T-helper 17 cell (primary cell): ENCODE measurements at places on chromosomes 11 and 22.

DNA sequence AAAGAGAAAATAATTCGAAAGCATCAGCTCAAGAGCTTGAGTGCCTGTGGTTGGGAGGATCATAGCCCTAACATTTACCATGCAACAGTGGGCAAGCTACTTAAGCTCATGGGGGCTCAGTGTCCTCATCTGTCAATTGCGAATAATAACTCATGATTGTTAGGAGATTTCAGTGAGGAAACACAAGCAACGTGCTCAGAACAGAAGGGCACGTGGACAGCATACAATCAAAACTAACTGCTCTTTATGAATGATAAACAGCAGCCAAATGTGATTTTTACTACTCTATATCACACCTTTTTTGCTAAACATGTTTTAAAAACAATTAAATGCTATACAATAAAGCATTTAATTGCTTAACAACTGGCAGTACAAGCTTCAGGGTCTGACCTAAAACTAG, 310.1 kb upstream of the NARS2 start:
- no peak for DNase-seq

- DNase-seq: no peak
Measured at GRCh38 chr11:74169738-74170458, 904 bp downstream of the C2CD3 start.

GRCh38 chr11:57457643-57458023, 2.7 kb upstream of the RTN4RL2 start:
- no peak for DNase-seq

DNA sequence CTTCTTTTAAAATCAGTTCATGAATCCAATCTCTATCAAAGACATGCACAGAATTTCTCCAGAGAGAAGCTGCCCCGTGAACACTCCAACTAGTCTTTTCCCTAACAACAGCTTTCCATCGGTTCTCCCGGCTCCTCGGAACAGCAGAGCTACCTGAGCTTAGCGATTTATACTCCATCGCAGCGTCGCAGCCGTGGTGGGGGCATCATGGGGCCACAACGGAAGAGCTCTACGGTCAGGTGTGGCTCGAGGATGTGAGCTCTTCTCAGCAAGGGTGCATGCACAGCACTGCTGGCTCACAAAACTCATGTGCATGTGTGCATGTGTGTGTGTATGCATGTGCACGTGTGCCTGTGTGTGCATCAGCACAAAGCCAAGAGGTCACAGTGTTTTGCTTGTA, 11.7 kb upstream of the MOB2 start:
- DNase-seq: no peak

DNA sequence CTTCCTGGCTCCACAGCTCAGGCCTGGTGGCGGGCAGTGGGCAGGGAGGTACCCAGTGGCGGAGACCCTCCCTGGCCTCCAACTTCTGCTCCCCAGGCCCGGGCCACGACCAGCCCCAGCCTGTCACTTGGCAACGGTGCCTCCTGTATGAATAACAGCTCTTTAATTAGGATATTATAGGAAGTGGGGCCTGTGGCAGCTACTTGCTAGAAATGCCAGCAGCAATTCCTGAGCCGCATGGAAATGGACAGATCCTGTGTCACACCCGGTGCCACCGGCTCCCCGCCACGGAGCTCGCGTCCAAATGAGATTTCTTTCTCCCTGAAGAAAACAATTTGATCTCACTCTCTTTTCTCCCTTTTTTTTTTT, 104.5 kb downstream of the CHST1 start:
- no peak for DNase-seq

- DNase-seq: no peak
Measured at GRCh38 chr22:23070418-23071229, at the start of gene GNAZ. Gene GNAZ (plus strand): TSS chr22:23070519. CDS start chr22:23095696, 25,177 bp downstream.

- no peak for DNase-seq
Measured at GRCh38 chr11:122897606-122898210, 15.1 kb downstream of the JHY start.

DNA sequence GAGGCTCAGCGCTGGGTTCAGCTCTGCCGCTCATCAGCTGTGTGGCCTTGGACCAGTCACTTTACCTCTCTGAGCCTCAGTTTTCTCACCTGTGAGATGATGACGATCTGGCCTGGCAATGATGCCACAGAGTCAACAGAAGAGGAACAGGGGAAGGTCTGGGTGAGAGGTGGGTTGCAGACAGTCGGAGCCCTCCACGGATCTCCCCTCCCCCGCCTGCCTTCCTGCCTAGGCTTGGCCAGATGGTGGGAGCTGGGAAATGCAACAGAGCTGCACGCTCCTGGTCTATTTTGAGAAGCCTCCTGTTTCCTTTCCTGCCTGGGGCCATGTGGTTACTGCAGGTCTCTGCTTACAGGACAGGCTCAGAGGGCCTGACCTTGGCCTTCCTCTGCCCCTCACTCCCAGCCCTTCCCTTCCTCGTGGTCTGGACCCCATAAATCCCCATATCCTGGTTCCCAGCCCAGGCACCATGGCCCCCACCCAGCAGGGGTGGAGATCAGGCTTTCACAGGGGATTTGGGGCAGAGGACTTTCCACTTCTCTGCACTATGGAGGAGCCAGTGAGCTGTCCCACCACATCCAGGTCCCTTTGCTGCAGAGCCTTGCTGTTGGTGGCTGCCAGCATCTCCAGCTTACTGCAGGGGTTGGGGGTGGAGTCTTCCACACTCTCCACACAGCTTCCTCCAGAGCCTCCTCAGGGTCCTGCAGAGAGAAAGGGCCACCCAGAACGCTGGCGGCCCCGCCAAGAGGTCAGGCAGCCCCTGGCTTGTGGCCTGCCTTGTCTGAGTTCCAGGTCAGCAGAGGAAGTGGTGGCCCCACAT, 46.9 kb downstream of the C11orf96 start:
- DNase-seq: no peak

DNA sequence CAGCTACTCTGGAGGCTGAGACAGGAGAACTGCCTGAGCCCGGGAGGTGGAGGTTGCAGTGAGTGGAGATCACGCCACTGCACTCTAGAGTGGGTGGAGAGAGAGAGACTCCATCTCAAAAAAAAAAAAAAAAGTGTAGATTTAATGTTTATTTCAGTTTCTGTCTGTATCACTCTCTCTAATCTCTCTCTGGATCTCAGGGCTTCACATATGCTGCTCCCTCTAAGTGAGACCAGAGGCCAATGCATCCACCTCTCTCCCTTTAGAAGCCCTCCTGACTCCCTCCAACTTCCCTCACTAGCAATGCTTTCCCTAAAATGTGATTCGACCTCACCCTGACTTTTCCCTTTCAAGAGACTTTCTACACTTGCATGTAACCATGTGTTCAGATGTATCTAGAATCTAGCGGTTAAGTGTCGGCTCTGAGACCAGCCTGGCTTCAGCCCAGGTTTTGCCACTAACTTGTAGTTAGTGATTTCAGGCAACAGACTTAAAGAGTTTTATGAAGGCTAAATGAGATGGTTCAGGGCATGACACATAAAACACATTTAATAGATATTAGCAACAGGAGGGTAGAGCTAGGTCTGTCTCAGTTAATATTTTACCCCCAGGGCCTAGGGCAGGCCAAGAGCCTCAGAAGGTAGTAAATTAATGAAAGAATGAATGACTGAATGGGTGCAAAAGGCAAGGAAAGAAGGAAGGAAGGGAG, 364.3 kb downstream of the LARGE1 start:
- no peak for DNase-seq

DNA sequence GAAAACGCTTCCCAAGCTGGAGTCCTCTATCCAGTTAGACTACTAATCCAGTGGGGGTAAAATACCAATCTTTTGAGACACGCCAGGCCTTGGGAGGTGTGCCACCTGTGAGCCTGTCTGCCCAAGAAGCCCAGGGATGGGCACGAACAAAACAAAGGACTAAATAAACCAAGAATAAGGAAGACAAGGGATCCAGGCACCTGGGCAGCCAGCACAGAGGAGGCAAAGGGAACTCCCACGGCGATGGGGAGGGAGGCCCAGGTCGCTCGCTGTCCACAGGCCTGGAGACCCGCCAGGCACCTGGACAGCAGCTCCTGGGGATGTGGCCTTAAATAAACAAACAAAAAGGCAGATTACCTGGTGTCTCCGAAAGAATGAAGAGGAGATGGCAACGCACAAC, 31.4 kb downstream of the LRFN4 start:
- no peak for DNase-seq

DNA sequence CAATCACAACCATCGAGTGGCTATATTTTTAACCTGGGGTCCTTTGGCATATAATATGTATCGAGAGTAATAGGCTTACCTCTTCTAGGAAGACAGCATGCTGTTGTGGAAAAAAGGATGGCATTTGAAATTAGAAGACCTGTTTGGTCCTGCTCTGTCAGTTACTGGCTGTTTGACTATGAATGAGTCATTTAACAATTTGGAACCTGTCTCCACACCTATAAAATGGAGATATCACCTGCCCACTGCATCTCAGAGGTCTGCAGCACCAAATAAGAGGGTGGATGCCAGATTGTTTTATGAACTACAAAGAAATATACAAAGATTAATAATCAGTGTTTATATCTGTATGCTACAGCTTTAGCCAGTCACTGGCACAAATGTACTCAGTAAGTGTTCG, 60.8 kb downstream of the SLC25A17 start:
- DNase-seq: no peak

GRCh38 chr22:33325232-33326004, 267.2 kb upstream of the SYN3 start:
- no peak for DNase-seq

DNA sequence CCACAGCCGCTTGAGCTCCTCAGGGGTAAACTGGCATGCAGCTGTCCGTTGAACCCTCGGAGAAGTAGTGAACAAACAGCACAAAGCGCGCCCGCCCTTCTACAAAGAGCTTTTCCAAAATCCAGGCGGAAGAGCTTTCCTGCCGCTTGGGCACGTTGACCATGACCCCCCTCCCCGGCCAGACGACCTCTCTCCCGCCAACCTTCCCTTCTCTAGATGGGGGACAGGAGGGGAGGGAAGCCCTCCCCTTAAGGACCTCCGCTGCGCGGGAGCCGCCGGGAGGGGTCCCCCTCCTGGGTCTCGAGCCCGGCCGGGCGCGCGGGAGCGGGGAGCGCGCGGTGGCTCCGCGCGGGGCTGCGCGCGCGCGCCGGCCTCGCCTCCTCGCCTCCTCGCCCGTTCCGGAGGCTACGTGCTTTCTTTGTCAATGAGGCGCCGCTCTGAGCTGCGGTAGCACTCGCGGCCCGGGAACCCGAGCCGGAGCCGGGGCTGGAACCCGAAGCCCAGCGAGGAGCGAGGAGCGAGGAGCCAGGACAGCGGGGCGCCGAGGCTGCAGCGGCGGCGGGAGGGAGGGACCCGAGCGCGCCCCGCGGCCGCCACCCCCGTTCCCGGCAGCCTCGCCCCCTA, 118.6 kb downstream of the HIPK3 start:
- DNase-seq: no peak

GRCh38 chr11:31555938-31556337, 46.4 kb downstream of the ELP4 start:
- no peak for DNase-seq

- no peak for DNase-seq
Measured at GRCh38 chr11:85813721-85814120, 2.8 kb upstream of the SYTL2 start.

GRCh38 chr11:60870733-60871377, 3.5 kb downstream of the ZP1 start:
- no peak for DNase-seq

DNA sequence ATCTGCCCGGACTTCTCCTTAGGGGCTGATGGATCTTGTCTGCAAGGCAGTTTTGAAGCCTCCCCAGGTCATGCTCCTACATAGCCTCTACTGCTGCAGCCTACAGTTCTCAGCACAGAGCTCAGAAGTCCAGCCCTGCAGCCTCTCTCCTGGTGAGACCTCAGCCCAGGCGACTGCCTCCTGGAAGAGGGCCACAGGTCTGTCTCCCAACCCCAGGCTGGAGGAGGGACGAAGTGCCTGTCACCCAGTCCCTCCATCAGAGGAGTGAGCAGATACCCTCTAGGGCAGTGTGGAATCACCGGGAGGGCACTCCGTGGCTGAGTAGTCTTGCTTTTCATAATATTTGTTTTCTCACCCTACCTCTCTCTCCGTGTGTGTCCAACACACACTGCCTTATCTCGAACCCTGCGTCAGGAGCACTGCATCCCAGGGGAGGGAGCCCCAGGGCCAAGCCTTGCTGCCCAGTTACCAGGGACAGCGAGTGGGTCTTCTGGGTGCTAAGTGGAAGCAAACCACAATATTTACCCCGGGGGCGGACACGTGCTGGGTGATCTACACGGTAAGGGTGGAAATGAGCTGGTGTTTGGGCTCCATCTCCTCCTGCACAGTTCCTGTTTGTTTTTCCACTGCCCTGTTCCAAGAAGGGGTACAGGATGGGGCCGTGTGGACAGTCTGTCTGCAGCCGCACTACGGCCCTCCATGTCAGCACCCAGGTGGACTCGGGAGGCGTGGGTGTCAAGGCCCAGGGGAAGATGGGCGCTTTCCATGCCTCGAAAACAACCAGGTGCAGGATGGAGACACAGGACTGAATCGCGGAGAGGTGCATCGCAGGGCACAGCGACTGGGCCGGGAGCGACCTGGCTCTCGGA, 133.7 kb upstream of the HSD17B12 start:
- no peak for DNase-seq

GRCh38 chr11:8373519-8374432, 110.1 kb upstream of the LMO1 start:
- no peak for DNase-seq

DNA sequence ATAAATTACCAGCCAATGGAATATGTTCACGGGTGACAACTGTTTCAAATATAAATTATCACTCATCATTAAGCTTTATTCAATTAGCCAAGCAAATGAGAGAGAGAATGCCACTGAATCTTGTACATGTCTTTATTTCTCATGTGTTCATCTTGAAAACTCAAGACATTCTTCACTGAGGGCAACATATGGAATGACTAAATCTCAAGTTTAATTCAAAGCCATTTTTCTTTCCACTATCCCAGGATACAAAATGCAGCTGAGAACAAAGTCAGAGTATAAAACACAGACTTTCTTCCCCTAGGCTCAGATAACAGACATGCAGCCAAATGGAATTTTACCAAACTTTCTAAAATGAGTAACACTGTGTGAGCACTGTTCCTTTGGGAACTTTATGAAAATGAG, 12.1 kb upstream of the BBOX1 start:
- no peak for DNase-seq

- DNase-seq: no peak
Measured at GRCh38 chr11:66107600-66108510, 37.8 kb downstream of the PACS1 start.
